CD4-positive, alpha-beta T cell treated with Interleukin-6 at 100 ng/mL for 8 hours (primary cell): ENCODE measurements at places on chromosomes 12 and 14.

GRCh38 chr12:72493407-72493806, 221.2 kb downstream of the TRHDE start:
- no peak for DNase-seq

GRCh38 chr14:67170660-67171059, 18.6 kb upstream of the GARIN2 start:
- no peak for DNase-seq

- DNase-seq: no peak
Observed at GRCh38 chr12:118494776-118495175, 118.4 kb downstream of the SUDS3 start.

DNA sequence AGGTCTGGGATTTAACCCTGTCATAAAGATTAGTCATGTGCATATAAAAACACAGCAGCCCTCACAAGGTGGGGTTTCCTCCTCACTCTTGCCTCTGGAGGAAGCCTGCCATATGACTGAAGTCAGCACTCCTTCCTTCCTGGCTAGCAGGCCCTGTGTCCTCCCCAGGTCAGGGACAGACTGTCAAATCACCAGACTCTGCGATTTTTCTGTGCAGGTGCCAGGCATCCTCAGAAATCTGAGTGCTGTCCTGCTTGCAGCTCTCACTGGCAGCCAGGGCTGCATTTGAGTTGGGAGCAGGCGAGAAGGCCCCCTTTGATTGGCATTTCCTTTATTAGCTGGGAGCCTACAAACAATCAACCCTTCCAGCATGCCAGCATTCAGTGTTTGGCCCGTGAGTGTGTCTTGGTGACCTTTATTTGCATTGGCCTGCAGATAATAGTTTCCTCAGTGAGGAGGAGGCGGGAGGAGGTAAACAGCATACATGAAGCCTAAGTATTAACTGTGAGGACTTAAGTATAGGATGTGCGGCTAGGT, 183.8 kb upstream of the ARHGAP5 start:
- DNase-seq: no peak

DNA sequence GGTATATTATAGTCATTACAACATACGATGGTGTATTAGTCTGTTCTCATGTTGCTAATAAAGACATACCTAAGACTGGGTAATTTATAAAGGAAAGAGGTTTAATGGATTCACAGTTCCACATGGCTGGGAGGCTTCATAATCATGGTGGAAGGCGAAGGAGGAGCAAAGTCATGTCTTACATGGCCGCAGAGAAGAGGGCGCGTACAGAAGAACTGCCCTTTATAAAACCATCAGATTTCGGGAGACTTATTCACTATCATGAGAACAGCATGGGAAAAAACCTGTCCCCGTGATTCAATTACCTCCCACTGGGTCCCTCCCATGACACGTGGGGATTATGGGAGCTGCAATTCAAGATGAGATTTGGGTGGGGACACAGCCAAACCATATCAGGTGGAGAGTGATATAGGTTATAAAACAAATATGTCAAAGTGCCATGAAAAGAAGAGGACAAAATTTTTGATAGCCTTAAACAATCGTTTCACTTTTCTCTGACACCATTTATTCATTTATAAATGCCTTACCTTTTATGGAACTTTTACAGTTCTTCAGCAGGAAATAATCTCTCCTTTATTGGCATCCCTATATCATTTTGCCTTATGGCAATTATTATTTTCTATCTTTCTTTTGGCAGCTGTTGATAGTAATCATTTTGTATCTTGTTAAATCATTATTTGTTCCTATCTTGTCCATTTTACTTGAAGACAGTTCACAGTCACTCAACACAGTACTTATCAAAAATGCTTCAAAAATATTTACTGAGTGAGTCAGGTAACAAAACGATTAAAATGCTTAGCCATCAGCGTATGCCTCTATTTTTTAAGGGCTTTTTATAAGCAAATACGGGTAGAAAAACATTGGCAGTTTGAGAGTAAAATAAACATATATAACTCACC, 196.0 kb downstream of the RAD51B start:
- DNase-seq: no peak

DNA sequence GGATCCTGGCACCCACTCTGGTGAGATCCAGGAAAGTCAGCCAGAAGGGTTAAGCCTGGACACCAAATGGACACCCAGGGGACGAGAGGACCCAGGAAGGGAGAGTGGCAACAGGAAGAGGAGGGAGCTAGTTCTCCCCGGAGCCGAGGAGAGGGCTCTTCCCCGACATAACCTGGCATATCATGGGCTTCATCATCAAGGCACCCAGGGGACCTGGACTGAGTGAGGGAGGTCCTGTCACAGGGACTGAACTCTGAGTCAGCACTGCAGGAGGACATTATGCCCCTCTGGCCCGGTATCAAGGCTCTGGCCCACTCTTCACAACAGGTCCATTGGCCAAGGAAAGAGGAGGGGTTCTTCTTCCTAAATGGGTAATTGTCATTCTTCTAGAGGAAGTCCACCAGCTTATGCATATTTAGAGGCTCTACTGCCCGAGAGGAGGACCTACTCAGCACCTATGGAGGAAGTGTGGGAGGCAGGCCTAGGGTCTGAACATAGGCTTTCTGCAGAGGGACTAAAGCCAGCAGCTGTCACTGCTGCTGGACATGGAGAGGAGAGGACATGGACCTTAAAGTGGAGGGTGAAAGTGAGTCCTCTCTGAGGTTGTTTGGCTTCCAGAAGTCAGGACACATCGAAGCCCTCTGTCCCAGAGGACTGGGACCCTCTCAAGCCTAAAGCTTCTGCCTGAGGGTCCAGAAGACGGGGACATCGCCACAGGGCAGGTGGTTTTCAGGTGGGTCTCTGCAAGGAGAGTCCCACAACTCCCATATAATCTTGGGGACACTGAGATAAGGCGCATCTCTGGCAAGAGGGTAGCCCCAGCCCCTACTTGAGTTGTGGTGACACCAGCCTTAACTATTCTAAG, 18.6 kb downstream of the ISCA2 start:
- no peak for DNase-seq

GRCh38 chr12:65631621-65632111, 192.6 kb upstream of the HMGA2 start:
- DNase-seq: no peak

DNA sequence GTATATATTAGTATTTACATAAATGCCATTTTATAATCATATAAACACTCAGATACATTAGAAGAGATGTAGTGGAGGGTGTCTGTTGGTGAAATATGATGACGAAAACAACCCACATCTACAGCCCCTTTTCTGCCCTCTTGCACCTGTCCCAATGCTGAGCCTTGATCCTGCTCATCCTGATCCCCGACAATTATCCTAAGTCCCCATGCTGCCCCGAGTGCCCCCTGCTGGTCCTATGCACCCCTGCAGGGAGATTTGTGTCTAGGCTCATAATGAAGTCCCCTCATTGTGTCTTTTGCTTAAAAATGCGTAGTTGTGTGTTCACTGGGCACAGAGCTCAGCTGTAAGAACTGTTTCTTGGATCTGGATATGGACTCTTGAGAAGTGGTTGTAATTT, 554.5 kb downstream of the TMEM121 start:
- DNase-seq: no peak

GRCh38 chr14:94373708-94374107, 14.7 kb downstream of the SERPINA1 start:
- DNase-seq: no peak

DNA sequence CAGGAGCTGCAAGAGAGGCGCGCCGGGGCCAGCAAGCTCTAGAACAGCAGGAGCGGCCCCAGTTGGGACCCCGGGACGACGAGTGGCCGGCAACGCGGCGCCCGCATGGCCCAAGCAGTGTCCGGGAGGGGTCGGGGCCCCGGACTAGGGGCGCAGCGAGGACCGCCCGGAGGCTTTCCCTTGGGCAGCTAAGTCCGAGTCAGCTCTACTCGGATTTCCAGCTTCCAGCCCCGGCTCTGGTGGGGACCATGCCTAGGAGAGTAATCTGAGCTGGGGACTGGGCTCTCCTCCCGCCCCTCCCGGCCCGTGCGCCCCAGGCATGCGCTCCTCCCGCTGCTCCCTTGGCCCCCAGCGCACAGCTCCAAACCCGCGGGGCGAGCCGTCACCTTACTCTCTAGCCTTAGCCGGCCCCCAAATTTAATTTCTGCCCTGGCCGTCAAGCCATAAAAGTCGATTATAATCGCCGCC, 41.6 kb upstream of the CAPRIN2 start:
- DNase-seq: no peak

DNA sequence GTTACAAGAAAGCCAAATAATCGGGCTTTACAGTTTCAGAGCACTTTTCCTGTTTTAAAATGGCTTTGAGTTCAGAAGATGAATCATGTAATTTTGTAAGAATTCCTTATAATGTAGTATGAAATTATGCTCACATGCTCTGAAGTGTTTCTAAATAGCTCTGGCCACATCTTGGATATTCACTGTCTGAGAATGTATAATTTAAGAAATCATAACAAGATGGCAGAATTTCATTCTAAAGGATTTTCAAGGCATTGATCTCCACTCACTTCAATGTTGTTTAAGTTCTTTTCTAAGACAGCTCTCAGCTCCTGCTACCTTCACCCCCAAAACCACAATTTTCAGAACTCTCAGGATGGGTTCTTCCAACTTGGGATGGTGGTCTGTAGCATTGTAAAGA, 180.1 kb downstream of the DACT1 start:
- DNase-seq: no peak

- DNase-seq: no peak
Observed at GRCh38 chr12:130920119-130920703, 33.5 kb upstream of the ADGRD1 start.

GRCh38 chr12:104490850-104491249, 34.1 kb downstream of the CHST11 start:
- no peak for DNase-seq

DNA sequence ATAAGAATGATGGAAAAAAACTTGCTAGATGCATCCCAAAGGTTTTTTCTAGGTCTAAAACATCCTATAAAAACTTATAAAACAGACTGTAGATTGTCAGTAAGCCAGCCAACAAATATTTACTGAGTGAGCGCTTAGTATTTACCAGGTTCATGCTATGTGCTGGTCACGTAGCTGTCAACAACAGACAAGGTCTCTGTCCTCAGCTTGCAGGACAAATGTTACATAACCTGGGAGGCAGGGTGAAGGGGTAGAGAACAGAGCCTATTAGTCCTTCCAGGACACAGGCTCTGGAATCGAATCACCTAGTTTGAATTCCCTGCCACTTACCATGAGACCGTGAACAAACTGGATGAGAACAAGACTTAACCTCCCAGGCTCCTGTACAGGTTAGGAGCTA, 6.4 kb downstream of the NFYB start:
- DNase-seq: no peak

DNA sequence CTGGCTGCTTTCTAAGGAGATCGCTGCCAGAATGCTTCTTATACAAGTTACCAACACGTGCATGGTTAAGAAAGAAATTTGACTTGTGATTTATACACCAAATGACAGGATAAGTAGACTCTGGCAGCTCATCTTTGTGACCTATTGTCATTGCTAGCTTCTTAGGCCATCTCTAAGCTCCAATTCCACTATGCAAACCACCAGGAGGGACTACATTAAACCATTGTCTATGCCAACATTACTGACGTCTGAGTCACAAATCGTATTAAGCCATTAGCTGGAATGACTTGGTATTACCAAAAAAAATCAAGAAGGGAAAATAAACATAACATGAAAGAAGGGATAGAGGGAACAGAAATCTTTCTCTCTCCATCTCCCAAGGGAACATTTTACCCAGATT, 15.8 kb upstream of the VPS33A start:
- DNase-seq: no peak

DNA sequence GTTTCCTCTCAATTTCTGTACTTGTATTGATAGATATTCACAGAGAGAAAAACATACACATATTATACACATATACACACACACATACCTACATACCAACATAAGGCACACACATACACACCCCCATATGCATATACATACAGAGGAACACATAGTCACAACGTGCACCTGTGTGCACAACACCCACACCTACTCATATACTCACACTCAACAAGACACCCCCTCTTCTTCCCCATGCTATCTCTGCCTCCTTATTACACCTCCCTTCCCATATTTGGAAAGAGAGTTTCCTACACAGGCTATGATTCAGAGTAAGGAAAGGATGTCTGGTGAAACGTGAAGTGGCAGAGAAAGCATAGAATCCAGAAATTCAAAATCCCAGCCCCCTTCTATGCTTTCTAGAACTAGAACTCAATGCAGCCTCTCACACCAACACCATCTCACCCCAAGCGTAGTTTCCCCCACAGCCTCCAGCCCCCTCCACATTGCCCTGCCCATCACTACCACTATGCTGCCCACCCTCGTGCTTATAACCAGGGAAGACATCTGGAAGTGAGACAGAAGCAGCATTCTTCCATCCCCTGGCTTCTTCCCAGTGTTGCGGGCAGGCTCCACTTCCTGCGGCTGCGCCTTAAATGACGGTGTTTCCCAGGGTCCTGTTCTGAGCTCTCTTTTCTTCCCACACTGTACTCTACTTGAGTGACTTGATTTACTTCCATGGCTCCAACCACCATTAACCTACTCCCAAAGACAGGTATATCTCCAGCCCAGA, 2.4 kb downstream of the RNASE8 start:
- DNase-seq: no peak

- DNase-seq: peak; percentile 86
Observed at GRCh38 chr12:49060237-49061156, at the start of gene KMT2D. TSS of gene KMT2D (minus strand) at chr12:49060794. CDS start at chr12:49055324, 5,470 bp downstream.

- no peak for DNase-seq
Observed at GRCh38 chr12:27077586-27077985, 4.8 kb downstream of the C12orf71 start.

- DNase-seq: no peak
Observed at GRCh38 chr14:25955772-25956171, 642.1 kb downstream of the NOVA1 start.

DNA sequence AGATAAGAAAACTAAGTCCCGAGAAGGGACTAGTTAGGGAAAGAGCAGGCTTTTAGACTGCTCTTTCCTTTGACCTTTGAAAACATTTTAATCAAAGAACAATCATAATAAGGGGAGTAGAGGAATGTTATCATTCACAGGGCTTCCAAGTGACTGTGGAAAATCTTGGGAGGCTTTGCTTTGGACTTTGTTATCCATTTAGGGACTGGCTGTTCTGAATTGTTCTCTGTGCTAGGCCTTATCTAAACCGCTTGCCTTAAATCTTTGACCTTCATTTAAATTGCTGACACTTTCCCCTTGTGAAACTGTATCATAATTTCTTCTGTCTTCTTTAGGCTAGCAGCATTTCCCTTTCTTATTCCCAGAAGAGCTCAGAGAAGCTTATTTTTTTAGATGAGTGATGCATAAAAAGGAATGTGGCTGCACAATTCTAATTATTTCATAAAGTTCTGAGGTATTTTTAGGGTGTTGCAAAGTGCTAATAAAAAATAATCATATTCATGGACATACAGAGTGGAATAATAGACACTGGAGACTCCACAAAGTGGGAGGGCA, 9.5 kb upstream of the CALM1 start:
- DNase-seq: no peak

- no peak for DNase-seq
Observed at GRCh38 chr14:90870950-90871604, 54.8 kb upstream of the TTC7B start.

GRCh38 chr14:56487761-56488160, 91.8 kb upstream of the TMEM260 start:
- DNase-seq: no peak

GRCh38 chr14:79544698-79545070, 666.6 kb downstream of the DIO2 start:
- DNase-seq: no peak
